ENCODE measurements at places on chromosomes 13 and 19.
A peak's percentile ranks its signal among the peaks of the same experiment; 100 is the strongest.

DNA sequence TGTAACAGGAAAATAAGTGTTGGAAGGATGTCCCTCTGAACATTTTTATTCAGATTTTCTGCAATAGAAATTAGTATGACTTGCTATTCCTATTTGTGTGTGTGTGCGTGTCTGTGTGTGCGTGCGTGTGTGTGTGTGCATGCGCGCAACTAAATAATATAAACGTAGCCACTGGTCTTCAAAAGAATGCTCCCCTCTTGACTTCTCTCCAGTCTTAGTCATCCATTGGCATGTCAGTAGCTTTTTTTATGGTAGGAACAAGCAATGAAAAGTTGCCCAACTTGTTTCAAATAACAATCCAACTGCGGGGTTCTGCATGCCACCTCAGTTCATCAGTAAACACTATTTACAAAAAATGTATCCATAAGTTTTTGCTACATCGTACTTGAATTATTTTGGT, 249.6 kb downstream of the GPC6 start:
- DNase-seq: peak; percentile 71

DNA sequence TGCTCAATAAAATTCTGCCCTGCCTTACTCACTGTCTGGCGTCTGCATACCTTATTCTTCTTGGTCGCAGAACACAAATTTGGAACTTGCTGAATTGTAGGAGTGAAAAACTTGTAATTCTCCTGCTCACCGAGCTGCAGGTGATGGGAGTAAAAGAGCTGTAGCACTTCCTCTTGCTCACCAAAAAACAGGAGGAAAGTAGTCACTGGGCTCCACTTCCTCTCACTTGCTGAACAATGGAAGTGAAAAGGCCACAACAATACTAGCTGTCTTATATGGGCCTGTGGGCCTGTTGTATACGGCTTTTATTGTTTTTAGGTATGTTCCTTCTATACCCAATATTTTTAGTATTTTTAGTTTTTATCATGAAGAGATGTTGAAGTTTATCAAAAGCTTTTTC, 978.7 kb downstream of the SLITRK5 start:
- DNase-seq: no peak

GRCh38 chr13:78024996-78025395, 106.4 kb upstream of the EDNRB start:
- no peak for DNase-seq

GRCh38 chr19:49997709-49998108, 27.5 kb downstream of the VRK3 start:
- peak; percentile 57 for DNase-seq

GRCh38 chr13:84985860-84986259, 813.4 kb downstream of the SLITRK6 start:
- DNase-seq: no peak

DNA sequence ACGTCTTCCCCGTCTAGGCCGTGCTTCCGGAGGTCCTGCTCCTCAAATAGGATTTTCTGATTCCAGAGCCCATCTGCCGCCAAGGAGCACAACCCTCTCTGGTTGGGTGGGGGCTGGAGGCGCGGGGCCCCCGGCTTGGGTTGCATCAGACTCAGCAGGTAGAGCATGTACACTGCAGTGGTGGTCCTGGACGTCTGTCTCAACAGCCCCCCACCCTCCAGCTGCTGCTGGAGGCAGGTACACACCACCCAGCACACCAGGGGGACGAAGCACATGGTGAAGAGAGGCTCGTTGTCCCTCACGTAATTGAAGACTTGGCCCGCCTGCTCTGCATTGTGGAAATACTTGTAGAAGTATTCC, 13.9 kb downstream of the NLRP12 start:
- DNase-seq: no peak

DNA sequence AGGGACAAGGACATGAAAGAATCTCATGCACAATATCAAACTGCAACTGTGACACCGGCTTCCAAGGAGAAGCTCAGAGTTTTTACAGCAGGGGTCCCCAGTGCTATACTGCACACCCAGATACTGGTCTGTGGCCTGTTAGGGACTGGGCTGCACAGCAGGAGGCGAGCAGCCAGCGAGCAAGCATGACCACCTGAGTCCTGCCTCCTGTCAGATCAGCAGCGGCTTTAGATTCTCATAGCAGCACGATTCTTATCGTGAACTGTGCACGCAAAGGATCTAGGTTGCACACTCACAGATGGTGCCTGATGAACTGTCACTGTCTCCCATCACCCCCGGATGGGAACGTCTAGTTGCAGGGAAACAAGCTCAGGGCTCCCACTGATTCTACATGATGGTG, 13.1 kb upstream of the CD22 start:
- no peak for DNase-seq

DNA sequence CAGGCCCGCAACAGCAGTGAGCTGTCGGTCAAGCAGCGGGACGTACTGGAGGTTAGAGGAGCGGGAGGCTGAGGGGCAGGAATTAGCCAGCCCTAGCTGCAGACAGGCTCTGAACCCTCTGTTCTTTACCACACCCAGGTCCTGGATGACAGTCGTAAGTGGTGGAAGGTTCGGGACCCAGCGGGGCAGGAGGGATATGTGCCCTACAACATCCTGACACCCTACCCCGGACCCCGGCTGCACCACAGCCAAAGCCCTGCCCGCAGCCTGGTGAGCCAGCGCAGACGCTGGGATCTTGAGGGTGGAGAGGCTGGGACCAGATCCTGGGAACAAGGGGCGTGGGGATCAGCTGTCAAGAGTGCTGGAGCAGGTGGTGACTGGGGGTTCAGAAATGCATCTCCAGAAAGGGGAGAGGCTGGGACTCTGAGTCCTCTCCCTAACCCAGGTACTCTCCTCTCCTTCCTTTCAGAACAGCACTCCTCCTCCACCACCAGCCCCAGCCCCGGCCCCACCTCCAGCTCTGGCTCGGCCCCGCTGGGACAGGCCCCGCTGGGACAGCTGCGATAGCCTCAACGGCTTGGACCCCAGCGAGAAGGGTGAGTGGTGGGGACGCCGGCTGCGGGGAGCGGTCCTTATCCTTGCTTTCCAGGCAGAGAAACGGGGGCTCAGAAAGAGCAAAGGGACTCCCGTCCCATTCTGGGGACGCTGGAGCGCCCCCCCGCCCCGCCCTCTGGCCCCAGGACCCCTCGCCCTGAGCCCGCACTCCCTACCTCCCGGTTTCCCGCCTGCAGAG, 10.4 kb downstream of the EPS8L1 start:
- DNase-seq: no peak

DNA sequence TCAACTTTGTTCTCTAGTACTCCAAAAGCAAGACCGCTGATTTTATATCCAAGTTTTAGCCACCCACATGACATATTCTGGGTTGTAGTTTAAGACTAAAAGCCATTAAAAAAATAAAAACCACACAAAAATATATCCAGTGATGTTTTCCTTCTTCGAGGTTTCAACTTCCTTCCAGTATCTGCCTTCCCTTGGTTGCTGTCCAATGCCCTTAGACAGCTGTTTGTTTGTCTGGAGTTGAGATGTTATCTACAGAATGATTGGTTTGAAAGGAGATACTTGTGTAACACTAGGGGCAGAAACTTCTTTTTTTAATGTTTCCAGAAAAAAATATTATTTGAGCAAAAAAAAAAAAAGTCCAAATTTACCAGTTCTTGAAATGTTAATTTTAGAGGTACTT, 591.5 kb upstream of the PCDH9 start:
- no peak for DNase-seq

DNA sequence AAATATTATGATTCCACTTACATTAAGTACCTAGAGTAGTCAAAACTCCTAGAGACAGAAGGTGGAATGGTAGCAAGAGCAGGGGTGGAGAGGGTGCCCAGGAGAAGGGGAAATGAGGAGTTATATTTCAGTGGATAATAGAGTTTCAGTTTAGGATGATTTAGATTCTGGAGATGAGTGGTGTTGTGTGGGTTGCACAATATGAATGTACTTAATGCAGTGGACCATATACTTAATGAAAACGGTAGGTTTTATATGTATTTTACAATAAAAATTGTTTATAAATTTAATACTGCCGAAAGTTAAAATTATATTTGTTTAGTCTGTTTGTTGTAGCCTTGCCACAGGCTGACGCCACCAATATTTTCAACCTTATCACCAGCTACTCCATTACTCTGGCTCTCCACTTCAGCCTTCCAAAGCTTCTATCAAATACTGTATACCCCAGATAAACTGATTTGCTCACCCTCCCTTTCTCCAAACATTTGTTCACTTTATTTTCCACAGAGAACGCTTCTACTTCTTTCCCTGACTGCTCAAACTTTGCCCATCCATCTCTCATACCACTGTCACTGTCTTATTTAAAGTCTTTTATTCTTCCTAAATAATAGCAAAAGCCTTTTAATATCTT, 1.4 kb upstream of the RBM26 start:
- no peak for DNase-seq

GRCh38 chr19:850221-850978, 1.7 kb upstream of the ELANE start:
- peak; percentile 70 for DNase-seq

- peak; percentile 82 for DNase-seq
Observed at GRCh38 chr19:1853295-1854038, 5.2 kb upstream of the REXO1 start.

- no peak for DNase-seq
Observed at GRCh38 chr19:57712222-57712621, 3.2 kb upstream of the ZNF154 start.

All from T47D (cell line).